Activated CD4-positive, alpha-beta T cell treated with anti-CD3 and anti-CD28 coated beads, Interleukin-2, amount 50 U/mL, for 4 hours (primary cell): ENCODE measurements at places on chromosomes 3 and 15.

DNA sequence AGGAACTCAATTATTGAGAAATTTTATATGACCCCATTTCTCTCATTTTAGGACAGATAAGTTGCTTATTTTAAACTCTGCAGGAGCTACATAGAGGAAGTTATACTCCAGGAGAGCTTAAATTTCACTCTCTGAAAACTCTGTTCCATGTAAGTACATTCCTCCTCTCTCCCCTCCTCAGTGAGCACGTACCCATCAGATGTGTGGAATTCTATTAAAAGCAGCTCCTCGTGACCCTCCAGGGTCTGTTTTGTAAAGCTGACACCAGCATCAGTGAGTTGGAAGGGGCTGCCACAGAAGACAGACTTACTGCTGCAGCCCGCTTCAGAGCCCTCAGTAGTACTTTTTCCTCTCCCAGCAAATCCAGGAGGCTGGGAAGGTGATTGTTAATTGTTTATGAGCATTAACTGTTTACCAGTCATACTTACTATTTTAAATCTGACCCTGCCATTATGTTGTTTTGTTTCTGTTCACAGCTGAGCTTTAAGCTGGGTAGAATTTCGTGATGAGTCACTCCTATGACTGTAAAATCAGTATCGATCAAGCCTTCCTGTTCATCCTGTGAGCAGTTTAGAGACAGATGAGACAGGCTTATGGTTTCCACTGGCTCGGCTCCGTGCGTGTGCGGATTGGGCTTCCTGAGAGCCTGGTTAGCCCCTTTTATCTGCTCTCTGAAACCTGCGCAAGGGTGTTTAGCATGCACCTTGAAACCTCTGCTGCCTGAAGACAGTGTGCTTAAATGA lies 20.4 kb downstream of the IGF1R start:
- peak; percentile 29 for DNase-seq

DNA sequence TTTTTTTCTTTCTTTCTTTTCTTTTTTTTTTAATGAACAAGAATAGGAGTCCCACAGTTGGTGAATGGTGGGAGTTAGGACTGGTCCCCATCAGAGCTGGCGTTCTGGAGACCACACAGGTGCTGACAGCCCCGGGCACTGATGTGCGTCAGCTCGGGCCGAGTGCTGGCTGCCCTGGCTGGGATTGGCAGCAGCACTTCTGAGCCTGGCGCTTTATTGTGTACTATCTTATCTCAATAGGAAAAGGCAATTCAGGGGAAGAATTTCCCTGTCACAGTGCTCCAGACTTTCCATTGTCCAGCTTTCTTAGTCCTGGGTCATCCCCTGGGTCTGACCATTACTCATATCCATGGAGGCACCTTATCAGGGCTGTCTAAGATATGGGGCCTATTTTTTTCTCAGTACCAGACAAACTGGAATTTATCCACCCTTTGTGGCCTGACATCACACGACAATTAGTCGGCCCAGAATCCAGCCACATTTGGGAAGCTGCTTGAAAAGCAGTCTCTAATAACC lies 54.1 kb downstream of the TMEM44 start:
- no peak for DNase-seq

- no peak for DNase-seq
These were observed 28.5 kb downstream of the TRIM42 start for GRCh38 chr3:140706360-140706759.

DNA sequence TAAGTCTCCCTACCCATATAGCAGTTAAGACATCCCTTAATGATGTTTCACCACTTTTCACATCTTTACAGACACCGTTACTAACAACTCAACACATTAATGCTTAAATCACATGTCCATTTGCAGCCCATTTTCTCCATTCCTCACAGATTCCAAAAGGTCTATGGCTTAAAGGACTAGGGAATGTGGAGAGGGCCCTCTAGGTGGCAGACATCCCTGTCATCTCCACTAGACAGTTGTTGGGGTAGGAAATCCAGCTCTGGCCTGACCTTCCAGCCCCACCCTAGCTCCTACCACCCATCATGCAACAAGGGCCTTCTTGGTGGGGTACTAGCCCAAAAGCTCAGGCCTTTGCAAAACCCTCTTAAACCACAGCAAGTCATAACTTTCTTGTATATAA lies 25.2 kb downstream of the CPEB1 start:
- DNase-seq: no peak

DNA sequence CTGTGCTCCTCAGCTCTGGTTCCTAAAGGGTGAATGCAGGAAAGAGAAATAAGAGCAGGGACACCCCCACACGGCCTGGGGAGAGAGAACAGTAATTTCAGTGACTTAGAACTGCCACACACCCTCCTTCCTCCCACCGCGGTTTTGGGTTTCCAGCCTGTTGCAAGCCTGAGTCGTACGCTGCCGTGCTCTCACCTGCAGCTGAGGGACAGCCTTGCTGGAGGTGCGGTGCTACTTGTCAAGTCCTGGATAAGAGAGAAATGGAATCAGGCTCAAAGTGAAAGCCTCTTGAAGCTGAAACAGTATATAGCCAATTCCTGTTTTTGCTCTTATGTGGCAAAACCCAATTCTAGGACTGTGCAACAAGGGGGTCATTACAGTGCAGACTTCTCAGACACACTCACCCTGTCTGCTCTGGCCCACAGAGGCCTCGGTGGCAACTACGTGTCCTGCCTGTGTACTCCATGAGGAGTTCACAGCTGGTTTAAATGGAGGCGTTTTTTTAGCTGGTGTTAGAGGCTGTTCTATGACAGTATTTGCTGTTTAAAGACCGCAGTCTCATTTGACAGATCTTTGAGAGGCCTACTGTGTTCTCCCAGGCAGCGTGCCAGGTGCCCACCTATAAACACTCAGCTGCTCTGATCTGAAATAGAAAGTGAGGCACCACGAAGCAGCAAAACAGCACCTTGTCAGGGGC lies 42.9 kb downstream of the TBC1D2B start:
- peak; percentile 83 for DNase-seq

- peak; percentile 56 for DNase-seq
These were observed 28.9 kb downstream of the FBXW12 start for GRCh38 chr3:48400824-48401433.

- no peak for DNase-seq
These were observed 48.5 kb downstream of the PCSK6 start for GRCh38 chr15:101440846-101441590.

GRCh38 chr3:14620512-14620911 lies 31.1 kb upstream of the CCDC174 start:
- no peak for DNase-seq

DNA sequence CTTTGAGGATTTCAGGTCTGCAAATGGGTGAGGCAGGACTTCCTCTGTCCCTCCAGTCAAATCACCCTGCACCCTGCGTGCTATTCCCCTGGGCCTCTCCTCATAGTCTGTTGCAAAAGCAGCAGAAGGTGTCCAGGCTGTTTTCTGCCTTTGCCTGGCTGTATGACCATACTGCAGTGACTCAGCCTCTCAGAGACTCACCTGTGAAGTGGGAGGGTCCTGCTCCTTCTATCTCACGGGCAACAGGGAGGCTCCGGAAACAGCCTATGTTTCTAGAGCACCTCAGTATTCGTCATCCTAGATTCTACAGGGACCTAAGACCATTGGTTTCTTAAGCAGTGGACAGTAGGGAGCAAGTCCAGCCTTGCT lies 216.4 kb downstream of the TLE3 start:
- DNase-seq: no peak

DNA sequence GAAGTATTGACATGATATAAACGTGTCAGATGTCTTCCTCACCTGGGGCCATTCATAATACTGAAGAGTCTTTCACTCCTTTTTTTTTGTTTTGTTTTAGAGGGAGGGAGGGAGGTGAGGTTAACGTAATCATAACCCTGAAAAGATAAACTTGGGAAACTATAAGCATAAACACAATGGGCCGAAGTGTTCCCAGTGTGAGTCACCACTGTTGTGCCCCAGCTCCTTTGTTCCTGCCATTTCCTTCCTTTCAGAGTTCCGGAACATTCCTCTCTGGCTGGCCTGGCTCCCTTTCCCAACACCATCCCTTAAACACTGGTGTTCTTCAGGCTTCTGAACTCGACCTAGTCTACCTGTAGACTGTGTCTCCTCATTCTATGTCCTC lies 18.6 kb downstream of the PLD1 start:
- DNase-seq: no peak

GRCh38 chr3:85912980-85913379 lies 954.2 kb downstream of the CADM2 start:
- no peak for DNase-seq

DNA sequence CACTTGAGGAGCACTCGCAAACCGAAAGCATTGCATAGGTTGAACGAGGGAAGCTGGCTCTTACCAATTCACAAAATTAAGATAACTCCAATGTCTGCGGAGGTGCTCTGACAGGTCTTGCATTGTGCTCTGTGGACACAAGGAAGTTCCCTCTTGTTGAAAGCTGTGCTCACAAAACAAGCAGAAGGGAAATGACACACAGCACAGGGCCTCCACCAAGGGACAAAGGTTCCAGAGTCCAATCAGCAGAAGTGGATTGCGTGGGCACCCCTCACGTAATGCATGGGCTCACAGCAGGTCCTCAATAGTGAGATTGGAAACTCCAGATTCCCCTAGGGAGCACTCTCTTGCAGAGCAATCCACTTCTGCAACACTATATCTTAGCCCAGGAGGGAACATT lies 89.9 kb downstream of the ATP10A start:
- DNase-seq: no peak

GRCh38 chr3:65671004-65671403 lies 367.7 kb downstream of the MAGI1 start:
- DNase-seq: no peak

GRCh38 chr3:61053781-61054496 lies 197.3 kb downstream of the FHIT start:
- DNase-seq: no peak

- DNase-seq: no peak
These were observed 45.4 kb downstream of the ZDHHC19 start for GRCh38 chr3:196165850-196166249.

DNA sequence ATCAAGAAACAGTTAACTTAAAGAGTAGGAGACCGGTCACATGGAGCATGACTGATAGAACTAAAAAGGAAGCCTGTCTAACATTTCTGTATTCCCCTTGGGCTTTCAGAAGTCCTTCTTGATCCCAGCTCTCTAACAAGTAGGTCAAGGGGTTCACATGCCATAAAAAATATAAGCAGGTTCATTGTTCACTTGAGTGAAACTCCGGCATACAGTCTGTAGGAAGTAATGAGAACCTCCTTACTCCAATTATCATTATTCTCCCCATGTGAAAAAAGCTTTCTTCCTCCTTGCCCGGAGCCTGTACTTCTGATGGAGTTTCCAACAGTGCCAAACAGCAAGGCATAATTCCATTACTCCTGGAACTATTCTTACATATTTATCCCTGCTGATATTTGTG lies 242.8 kb upstream of the CNTN4 start:
- no peak for DNase-seq

DNA sequence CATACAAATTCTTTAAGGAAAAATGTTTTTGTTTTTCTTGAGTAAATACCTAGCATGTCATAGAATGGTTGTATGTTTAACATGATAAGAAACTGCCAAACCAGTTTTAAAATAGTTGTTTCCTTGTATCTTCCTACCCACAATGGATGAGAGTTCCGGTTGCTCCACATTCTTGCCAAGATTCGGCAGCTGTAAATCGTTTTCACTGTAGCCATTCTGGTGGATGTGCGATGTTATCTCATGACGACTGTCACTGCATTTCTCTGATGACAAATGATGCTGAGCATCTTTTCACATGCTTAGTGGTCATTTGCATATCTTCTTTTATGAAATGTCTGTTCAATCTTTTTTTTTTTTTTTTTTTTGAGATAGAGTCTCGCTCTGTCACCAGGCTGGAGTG lies 36.6 kb upstream of the SH3GL3 start:
- no peak for DNase-seq
